OCI-LY7 (cell line): ENCODE measurements at places on chromosomes 1 and 21. TPM values are rescaled to one million over a fixed set of nuclear protein-coding genes. Genes with fewer than 3 reads are reported as not detected.

Gene CZIB
- 44.6 and 46.7 TPM in 2 replicates for total RNA-seq

Gene CDC7
- total RNA-seq: 54.5 and 66.3 TPM in 2 replicates

Gene KIF14
- total RNA-seq: 20.1 and 23.2 TPM in 2 replicates

Gene ANKRD34A
- total RNA-seq: 4.5 and 4.8 TPM in 2 replicates

Gene AMY2B
- 5.1 and 5.7 TPM in 2 replicates for total RNA-seq

Gene LEFTY2
- 4.3 and 7.3 TPM in 2 replicates for total RNA-seq

Gene ANGPTL7
- total RNA-seq: not detected in 2 replicates
